RWPE2 (cell line): ENCODE measurements at places on chromosomes 4 and X.

DNA sequence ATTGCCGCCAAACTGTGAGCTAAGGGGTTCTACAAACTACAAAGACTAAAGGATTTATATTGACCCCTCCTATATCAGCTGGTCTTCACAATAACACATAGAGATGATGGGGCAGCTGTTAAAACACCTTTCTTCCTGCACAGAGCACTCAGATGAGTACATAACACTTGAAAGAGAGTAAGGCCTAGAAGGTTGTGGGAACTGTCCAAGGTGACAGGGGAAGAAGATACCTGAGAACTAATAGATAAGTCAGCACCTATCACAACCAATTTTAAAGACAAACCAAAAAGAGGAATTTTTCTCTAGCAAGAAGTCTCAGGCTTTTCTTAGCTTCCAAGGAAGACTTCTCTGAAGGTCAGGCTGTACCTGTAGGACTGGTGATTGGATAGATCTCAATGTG is 19.1 kb upstream of the CXCL6 start:
- no peak for DNase-seq

DNA sequence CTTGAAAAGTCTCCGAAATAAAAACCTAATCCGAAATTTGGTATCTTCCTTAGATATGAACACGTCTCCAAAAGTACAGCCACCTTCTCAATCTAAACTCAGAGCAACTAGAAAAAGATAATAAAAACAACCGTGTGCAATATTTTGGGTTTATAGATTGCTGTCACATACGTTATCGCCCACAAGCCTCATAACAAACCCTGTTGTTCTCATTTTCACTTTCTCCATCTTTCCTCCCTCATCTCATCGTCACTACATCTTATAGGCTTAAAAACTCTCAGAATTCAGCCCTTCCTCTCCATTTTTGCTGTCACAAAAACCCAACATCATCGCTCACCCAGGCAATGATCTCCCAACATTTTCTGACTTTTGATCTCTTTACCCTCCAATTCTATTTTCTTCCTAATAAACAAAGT is 448 bp upstream of the SCFD2 start:
- no peak for DNase-seq

GRCh38 chr4:2141022-2141761 is 82.1 kb downstream of the NAT8L start:
- DNase-seq, result no peak

DNA sequence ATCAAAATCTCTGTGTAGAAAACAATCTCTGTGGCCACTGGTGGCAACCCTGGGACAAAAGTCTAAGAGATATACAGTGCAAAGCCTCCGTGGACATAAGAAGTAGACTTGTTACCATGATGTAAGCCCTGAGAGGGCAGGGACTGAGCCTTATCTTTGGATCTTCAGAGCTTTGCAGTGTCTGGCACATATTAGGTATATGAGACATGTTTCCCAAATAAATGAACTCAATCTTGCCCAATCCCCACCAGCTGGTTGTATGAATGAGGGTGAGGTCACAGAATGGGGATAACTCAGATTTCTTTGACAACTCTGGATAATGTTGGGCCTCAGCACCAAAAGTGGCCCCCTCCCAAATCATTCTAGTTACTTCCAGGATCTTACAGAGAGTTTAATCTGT is 511.4 kb upstream of the DIPK2B start:
- no peak for DNase-seq

DNA sequence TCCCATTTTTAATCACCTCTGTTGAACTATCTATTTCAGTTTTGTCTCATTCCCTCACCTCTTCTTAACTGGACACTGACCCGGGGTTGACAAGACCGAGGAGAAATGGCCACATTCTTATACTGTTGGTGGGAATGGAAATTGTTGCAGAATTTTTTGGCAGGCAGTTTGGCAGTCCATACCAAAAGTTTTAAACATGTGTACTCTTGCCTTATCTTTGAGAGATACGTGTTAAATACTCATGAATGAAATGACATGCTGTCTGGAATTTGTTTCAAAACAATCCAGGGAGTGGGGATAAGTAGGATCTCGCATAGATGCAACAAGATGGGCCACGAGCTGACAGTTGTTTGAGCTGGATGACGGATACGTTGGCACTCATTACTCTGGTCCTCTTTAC is 12.1 kb downstream of the FGFBP1 start:
- DNase-seq, result no peak

DNA sequence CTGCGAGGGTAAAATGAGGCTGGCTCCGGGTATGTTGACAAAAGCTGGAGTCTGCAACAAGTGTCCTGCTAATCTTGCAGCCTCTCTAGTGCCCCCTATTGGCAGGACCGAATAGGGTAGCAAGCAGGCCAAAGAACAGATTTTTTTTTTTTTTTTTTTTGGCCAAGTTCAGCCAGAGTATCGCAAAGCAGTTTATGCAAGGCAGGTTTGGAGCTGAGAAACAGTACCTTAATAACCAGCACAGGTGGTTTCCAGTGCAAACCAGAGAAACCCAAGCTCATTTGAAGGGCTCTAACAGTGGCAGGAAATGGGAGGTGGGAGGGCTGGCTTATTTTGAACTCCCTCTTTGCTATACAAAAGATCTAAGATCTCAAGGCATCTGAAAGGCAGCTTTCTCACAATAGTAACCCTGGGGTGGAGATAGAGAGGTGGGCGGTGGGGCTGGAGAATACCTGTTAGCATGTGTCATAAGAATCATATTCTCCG is 38.2 kb upstream of the OCIAD2 start:
- no peak for DNase-seq

DNA sequence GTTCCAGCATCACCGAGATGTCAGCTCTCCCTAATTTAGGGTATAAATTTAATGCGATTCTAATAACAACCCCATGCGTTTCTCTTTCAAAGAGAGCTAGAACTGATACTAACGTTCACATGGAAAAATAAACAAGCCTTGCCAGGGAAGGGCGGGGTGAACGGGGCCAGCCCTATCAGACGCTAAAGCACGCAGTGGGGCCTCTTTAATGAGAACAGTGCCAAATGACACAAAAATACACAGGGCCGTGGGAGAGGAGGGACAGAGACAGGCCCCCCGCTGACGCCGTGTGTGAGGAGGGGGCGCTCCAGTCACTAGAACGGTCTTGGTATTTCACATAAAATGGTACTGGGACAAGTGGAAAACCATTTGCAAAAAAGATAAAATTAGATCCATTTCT is 21.3 kb upstream of the ADRA2C start:
- no peak for DNase-seq

DNA sequence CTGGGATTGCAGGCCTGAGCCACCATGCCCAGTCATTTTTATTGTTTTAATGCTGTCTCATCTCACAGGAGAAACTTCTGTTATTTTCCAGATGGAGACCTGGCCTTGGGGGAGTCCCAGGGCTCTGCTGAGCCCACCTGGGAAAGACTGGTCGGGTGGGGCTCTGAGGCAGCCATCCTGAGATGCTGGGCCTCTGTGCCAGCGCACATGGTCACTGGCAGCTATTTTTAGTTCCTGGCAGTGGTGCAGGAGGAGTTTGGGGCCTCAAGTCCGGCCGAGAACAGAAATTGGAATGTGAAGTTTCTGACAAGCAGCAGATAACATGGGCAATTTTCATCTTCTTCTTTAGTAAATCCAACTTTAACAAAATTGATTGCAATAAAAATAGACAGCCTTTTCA is 44.5 kb downstream of the SORCS2 start:
- DNase-seq, result no peak

DNA sequence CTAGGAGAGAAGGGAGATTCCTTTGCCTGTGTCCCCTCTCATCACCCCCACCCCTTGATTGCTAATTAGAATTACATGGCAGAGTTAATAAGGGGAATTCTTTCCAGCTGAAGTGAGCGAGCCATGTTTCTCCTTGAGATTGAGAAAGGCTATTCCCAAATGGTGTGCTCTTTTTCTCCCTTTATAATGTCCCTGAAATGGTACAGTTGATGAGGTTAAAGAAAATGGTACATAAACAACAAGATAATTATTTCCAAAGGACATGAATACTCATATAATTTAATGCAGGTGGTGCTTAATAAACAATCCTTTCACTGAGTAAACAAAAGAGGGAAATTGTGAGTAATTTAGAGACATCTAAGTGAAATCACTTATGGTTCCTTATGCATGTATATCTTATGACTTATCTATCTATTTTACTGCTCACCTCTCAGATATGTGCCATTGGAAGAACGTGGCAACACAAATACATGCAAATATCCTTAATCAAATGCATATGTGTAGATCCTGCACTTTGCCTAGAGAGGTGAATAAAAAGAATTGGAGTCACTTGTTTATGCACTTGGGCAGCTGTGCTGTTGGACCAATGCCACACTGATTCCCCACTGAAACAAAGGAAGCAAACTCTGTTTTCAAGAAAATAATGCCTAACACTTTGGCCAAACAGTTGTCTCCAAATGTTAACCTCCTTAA is 106.6 kb upstream of the WDR44 start:
- no peak for DNase-seq

DNA sequence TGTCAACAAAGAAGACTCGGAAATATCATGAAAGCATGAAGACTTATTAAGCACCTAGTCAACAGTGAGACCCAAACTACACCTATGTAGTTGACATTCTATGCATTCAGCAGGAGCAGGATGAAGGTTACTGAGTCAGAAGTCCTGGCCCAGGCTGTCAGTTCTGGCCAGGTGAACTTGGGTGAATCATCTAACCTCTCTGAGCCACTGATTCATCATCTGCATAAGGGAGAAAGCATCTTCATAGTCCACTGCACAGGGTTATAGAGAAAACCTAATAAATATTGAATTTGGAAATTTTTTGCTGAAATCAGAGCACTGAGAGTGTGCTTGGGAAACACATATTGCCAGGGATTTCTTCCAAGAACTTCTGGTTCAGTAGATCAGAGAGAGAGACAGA is 296.0 kb upstream of the SFRP2 start:
- DNase-seq, result no peak

DNA sequence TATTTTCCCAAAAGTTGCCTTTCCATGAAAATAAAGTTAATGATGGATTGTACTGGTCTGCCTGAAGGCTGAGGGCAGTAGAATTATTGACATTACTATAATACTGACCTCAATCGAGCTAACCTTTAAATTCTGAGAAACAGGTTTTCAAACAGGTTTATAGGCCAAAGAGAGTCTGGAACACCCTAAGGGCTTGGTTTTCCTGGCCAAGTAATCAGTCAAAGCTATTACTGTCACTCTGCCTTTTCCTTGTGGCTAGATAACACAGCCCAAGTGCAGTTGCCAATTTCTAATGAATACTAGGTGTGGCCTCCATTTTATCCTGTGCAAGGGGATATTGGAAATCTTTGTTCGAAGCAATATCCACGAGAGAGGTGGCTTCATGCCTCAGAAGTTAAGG is 75.2 kb downstream of the INTS12 start:
- DNase-seq, result no peak

DNA sequence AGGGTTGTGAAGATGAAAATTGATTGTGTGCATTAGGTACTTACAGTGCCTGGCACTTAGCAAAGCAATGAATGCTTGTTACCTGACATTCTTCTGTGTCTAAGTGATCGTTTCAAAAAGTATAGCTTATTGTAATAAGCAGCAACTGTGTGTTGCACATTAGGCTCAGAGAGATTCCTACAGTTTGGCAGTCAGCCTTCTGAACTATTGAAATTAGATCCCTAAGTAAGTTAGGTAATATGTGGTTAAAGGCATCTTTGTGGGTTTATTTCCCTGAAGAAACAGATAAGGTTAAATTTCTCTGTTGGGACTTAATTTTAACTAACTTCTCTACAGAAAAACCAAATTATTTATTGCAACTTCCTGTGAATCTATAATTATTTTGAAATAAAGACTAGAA is 93.4 kb downstream of the REPS2 start:
- DNase-seq, result no peak

GRCh38 chr4:136864604-136865185 is 667.6 kb downstream of the PCDH18 start:
- no peak for DNase-seq

DNA sequence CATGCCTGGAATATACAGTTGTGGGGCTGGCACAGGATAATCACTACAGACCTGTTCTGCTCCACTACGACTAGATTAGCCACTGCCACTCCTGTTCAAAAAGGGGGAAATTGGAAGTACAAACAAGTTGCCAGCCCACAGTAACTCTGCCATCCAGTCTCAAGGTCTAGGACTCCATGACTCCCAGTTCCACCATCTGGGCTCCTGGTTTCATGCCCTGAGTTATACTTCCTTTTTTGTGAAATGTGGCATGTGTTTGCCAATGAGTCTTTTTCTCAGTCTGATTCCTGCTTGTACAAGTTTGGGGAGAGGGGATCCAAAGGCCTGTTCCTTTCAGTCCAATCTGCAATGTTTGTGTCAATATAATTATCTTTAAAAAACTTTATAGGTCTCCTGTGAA is 1.0 kb upstream of the BLOC1S4 start:
- no peak for DNase-seq

DNA sequence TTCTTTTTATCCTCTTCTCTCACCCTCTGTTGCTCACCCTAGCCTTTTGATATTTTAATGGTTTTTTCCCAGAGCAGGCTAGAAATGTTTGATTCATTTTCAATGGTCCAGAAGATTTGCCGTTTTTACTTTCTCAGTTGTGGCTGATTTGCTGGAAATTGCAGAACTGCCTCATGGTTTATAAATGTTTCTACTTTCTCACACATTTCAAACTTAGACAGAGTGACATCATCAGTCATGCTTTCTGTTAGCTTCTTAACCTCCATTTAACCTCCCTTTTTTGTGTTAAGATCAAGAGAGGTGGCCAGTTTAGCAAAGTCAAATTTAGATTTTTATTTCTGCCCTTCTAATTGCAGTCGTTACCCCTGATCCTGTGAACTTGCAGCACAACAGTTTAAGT is 8.7 kb downstream of the RXFP1 start:
- DNase-seq, result no peak

- DNase-seq, result no peak
These were observed 78.9 kb downstream of the IRF2 start for GRCh38 chr4:184395451-184395917.
